ENCODE measurements at places on chromosomes 13 and 19. TPM values are rescaled to one million over a fixed set of nuclear protein-coding genes. Genes with fewer than 3 reads are reported as not detected.
A peak's percentile ranks its signal among the peaks of the same experiment; 100 is the strongest.

- peaks cover 2% of the 10 kb centered on the region for H3K36me3 ChIP-seq
- DNase-seq: peak; percentile 40
- H3K27ac ChIP-seq: peak overlapping the region; percentile 74
- H3K4me3 ChIP-seq: no peak overlapping the region
Measured at GRCh38 chr19:35167251-35168119, 12.9 kb downstream of the FXYD5 start.

The IL12RB1 gene
- 24.8 TPM for total RNA-seq

DNA sequence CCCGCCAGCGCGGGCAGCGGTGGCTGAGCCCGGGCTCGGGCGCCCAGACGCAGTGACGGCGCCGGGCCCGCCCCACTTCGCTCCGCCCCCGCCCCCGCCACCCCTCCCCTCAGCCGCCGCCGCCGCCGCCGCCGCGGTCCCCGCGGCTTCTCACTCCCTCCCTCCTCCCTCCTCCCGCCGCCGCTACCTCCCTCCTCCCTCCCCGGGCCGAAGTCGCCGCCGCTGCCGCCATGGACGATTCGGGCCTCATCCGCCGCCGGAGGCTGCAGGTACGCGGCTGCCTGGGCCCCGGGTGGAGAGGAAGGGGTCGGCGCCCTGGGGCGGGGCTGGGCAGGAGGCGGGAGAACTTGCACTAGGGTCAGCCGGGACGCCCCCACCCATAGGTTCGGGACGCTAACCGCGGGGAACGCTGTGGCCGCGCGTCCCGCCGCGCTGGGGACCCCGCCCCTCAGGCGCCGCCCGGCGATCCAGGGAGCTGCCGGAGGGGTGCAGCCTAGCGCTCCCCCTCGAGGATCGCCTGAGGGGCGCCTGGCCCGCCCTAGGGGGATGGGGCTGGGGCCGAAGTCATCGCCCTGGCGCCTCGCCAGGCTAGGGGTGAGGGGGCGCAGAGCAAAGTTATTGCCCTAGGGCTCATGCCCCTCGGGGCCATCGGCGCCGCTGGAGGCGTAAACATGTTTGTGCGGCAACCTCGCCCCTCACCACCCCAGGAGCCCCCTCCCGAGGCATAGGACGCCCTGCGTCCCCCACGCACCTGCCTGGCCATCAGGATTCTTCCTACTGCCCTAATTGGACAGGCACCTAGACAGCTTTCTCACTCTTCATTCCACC lies 427 bp downstream of the RTBDN start:
- H3K27me3 ChIP-seq: peaks cover 54% of the 10 kb centered on the region
- H3K36me3 ChIP-seq: no peaks in the 10 kb centered on the region
- H3K4me1 ChIP-seq: peaks cover 56% of the 10 kb centered on the region
- no peak overlapping the region for H3K27ac ChIP-seq
- DNase-seq: peak; percentile 54
- H3K4me3 ChIP-seq: no peak overlapping the region

The CLDN10 gene
- total RNA-seq: not detected

DNA sequence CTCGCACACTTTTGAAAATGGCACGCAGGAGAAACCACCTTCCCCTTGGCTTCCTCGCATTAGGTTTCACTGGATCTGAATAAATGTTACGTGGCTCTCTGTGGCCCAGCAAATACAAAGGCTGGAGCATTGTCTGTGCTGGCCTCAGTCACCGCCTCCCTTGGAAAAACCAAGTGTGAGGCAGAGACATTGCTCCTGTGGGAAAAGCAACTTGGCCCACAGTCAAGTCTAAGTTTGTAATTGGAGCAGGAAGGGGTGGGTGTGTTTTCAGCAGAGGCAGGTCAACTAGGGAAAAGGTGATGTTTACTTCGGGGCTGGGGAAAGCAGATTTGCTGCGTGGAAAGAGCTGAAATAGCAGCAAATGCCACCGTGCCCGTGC lies 101.6 kb downstream of the IRS2 start:
- H3K4me3 ChIP-seq: no peak overlapping the region
- no peaks in the 10 kb centered on the region for H3K27me3 ChIP-seq
- no peaks in the 10 kb centered on the region for H3K4me1 ChIP-seq
- DNase-seq: no peak
- no peak overlapping the region for H3K27ac ChIP-seq
- no peaks in the 10 kb centered on the region for H3K36me3 ChIP-seq
